Ureter (tissue), 1 donor: ENCODE measurements at places on chromosomes 6 and 20. TPM values are rescaled to one million over a fixed set of nuclear protein-coding genes. Genes with fewer than 3 reads are reported as not detected.

Gene FOXC1
- 41.9 TPM for total RNA-seq

Gene COMMD7
- 57.2 TPM for total RNA-seq

Gene PSORS1C1
- 0.10 TPM for total RNA-seq

Gene PROKR2
- not detected for total RNA-seq

Gene PPP1R16B
- total RNA-seq = 10.4 TPM

Gene PTK7
- total RNA-seq = 52.0 TPM

Gene RHAG
- not detected for total RNA-seq

Gene FAM217A
- total RNA-seq = not detected

Gene VSTM2L
- total RNA-seq = 7.1 TPM

Gene CPNE5
- total RNA-seq = 3.6 TPM

Gene PCK1
- total RNA-seq = 0.57 TPM

Gene ACTL10
- total RNA-seq = 3.6 TPM

Gene ENPP1
- 9.3 TPM for total RNA-seq

Gene FAM83D
- 1.5 TPM for total RNA-seq

Gene NMBR
- total RNA-seq = not detected

Gene ESF1
- total RNA-seq = 18.9 TPM

Gene HEY2
- total RNA-seq = 2.0 TPM

Gene IMPG1
- total RNA-seq = not detected

Gene DEFB124
- 3.3 TPM for total RNA-seq

Gene BCLAF1
- 200 TPM for total RNA-seq
